ENCODE measurements at places on chromosomes 5 and 9.

DNA sequence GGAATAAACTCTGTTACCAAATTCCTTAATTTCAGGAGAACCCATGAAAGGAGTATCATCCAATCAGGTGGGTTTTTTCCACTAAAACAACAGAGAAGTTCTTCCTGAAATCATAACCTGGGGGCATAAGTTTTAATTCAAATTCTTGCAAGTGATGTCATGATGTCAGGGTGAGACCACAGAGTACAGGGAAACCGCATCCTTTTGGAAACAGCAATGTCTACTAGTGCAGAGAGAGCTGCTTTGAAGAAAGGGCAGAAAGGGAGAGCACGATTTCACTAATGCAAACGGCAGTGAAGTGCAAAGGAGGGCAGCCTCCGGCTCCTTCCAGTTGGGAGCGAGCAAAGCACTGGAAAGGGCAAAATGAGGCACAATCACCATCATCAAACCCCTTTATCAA is 20.6 kb upstream of the CMBL start:
- DNase-seq, result no peak

DNA sequence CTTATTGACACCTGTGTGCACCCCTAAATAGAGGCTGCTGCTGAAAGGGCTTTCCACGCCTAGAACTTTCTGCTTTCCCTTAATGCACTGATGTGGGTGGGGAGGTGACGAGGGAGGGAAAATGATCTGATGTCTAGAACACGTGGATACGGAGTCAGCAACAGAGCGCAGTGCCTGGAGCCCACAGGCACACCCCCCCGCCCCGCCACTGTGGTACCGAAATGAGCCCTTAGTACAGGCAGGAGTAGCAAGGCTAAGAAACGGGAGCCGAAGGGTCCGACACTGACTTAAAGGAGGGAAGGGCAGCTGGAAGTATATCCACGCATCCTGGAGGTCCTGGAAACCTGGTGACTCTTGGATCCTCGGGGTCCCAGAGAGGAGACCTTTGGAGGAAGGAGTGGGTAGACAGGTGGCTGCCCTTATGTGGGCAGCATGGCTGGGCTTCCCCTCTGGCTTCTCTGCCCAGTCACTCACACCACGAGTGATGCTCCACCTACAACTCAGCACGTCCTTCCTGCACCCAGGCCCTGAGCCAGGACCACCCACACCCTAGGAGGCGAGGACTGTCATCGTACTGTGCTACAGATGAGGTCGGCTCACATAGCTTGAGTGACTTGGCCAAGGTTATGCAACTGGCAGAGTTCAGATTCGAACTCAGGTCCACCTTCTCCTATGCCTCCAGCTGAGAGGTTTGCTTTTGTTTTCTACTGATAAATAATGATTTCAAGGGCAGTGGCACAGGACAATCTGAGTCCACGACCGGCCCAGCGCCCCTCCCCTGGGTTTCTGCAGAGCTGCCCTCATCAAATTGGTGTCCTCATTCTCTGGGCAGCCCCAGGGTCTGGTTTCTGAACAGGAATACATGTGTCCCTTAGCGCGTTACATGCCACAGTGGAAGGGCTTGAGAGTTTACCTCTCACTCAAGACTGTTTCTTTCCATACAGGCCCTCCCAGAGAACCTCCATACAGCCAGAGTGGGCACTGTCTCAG is 4.7 kb upstream of the VAV2 start:
- no peak for DNase-seq

GRCh38 chr5:125232779-125233230 is 486.4 kb upstream of the ZNF608 start:
- DNase-seq, result no peak

DNA sequence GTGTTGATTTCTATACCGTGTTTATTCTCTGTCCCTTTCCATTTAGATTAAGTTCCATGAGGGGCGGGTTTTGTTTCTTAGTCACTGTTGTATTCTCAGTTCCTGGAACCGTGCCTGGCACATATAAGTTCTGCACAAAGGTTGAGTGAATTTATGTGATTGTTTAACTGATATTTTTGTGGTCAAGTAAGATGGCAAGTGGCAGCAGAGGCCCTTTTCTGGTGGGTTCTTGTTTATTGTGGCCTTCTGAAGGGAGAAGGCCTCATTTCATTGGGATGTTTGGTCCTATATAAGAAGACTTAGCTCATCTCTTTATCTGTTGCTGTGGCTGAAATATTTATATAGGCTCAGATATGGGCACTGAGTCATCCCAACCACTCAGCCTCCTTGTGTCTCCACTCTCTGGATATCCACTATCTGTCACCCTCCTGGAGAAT is 262.5 kb downstream of the PSAT1 start:
- DNase-seq, result no peak

DNA sequence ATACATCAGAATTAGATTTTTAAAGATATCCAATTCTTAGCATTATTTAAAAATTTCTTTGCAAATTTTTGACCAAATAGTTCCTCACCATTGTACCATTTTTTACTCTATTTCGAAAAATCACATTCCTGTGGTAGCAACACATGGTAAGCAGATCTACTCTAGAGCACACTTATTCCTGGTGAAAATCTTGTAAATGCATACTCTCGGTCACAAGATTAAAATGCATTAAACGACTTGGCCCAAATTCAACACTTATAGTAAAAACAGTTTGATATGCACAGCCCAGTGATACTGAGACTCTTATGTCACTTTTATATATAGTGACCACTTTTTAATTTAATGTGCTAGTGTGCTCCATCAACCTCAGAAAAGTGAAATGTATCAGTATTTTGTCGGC is 208.8 kb upstream of the TARS1 start:
- DNase-seq, result no peak

DNA sequence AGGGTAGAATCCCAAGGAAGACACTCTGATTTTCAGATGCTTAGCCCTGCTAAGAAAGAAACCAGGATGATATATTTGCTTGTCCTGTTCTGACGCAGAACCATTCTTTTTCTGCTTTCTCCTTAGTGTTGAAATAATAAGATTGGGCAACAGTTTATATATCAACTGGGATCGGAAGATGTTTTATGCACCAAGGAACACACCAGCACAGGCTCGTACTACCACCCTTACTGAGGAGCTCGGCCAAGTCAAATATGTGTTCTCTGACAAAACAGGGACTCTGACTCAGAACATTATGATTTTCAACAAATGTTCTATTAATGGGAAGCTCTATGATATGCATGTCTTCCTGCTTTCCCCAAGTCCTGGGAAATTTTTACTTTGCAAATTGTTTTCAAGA is 19.0 kb upstream of the RUSC2 start:
- DNase-seq, result no peak

DNA sequence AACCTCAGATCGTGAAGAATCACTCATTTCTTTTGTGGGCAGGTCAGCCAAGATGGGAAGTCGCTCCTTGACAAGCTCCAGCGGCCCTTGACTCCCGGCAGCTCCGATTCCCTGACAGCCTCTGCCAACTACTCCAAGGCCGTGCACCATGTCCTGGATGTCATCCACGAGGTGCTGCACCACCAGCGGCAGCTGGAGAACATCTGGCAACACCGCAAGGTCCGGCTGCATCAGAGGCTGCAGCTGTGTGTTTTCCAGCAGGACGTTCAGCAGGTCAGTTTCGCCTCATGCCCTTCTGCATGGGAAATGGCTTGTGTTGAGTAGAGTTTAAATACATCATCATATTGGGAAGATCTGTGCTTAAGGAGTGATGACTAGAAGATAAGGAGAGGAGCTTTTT is 173.3 kb downstream of the TRIO start:
- no peak for DNase-seq

DNA sequence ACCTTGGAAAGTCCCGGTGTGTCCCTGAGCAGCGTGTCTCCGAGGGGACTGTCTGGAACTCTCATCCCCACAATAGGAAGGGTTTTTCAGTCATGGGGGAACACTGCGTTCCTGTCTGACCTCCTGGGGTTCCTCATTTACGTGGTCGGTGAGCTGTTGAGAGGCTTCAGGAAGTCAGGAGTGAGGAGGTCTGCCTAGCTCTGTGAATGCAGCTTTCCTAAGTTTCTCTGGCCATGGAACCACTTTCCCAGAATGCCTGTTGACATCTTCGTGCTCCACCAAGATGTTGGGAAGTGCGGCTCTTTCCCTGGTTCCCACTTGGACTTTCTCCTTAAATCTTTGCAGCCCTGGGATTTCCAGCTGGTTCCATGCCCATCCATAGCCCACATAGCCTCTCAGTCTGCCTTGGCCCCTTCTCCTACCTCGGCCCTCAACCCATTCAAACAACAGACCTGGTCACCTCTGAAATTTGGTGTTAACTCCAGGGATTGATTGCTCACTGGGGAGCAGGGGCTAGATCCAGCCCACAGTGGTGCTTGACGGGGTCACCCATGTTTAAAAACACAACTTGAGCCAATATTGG is 27.2 kb downstream of the PSAT1 start:
- no peak for DNase-seq
